ENCODE measurements at places on chromosomes 12 and 14. TPM values are rescaled to one million over a fixed set of nuclear protein-coding genes. Genes with fewer than 3 reads are reported as not detected.
A peak's percentile ranks its signal among the peaks of the same experiment; 100 is the strongest.

The FGF6 gene
- not detected for total RNA-seq

The KERA gene
- total RNA-seq = not detected

DNA sequence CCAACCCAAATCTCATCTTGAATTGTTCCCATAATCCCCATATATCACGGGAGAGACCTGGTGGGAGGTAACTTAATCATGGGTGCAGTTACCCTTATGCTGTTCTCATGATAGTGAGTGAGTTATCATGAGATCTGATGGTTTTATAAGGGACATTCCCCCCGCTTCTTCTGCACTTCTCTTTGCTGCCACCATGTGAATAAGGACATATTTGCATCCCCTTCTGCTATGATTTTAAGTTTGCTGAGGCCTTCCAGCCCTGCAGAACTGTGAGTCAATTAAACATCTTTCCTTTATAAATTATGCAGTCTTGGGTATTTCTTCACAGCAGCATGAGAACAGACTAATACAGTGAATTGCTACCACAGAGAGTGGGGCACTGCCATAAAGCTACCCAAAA is 179.1 kb downstream of the LRIG3 start:
- DNase-seq = no peak

GRCh38 chr14:92316937-92317336 is 6.0 kb upstream of the SLC24A4 start:
- peak; percentile 32 for DNase-seq

DNA sequence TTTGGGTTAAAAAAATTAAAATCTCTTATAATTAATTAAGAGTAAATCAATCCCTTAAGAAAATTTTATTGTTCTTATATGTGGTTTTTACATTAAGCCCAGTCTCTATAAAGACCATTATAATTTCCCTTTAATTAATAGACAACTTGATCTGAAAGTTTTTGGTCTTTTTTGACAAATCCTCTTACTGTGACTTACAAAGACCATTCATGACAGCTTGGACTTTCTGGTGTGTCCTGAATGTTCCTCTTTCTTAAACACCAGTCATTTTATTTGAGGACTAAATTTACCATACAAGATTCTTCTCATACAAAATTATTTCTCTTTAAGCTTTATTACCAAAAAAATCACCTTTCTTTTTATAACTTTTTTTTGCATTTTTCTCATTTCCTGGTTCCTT is 368.3 kb downstream of the ADGRD1 start:
- DNase-seq = no peak

DNA sequence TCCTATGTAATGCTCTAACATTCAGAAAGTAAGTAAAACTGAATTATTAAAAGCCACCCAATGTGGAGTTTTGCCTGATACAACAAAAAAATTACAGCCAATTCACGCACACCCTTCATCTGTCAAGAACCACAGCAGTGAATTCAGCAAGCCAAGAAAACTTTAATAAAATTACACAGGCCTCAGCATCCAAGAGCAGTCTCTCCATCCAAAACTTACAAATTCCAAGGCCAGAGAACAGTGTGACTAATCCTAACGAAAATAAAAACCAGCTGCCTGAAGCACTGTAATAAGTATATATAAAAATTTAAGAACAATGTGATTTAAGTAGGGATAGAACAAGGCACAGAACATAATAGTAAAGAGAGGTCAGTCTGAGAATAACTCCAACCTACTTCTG is 54.2 kb downstream of the SIX6 start:
- no peak for DNase-seq

- DNase-seq = no peak
Measured at GRCh38 chr12:15116086-15116485, 105.1 kb downstream of the RERG start.

- DNase-seq = no peak
Measured at GRCh38 chr12:102016472-102016871, 45.3 kb downstream of the WASHC3 start.
